Activated T-cell treated with anti-CD3 and anti-CD28 coated beads, Interleukin-2, amount 50 U/mL, for 4 hours (primary cell): ENCODE measurements at places on chromosomes 13 and 19. TPM values are rescaled to one million over a fixed set of nuclear protein-coding genes. Genes with fewer than 3 reads are reported as not detected.

Gene UPF1
- total RNA-seq = 118 TPM

DNA sequence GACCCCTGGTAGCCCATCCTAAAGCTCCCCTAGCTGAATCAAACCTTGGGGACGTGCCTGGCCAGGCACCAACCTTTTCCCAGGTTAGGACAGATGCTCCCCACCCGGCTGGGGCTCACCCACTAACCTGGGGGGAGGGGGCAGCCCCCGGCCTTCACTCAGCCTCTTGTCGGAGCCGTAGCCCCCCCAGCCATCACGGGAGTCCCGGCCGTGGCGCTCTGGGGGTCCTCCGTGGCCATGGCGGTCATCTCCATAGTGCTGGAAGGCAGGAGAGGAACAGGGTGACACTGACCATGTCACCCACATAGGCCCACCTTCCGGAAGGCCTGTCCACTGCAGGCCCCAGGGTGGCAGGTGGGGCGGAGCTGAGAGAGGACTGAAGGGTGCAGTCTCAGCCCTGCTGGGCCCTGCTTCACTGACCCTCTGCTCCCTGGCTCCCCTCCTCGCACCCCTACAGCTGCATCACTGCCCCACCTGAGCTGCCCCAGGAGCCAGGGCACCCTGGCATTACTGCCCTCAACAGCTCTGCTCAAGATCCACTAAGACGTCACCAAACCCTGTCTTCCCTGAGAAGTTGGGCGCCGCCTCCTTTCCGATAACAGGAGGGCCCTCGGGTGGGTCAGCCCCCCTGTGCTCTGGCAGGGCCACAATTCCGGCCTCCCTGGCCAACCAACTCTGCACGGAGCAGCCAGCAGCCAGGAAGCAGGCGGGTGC lies 22.6 kb upstream of the TINCR start:
- DNase-seq = no peak

DNA sequence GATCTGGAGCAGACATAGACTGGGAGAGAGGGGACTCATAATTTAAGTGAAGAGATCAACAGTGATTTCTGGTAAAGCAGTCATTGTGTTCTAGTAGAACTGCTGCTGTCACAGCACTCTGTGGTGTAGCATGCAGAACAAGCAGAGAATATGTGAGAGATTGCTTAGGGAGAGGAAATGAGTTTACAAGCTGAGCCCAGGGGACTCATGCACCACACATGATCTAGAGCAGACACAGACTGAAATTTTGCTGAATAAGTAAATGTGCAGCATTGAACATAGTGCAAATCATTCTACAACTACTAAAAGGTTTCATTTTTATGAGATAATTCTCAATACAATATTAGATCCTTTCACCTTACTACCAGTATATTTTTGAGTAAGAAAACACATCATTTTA lies 125.7 kb downstream of the MYO16 start:
- DNase-seq = no peak

Gene MAN2B1
- total RNA-seq = 127 TPM

Gene PTPRH
- 0.11 TPM for total RNA-seq

- DNase-seq = peak; percentile 32
Observed at GRCh38 chr19:42422901-42423461, 4.2 kb downstream of the LIPE start.

GRCh38 chr13:97849305-97849704 lies 104.2 kb upstream of the IPO5 start:
- DNase-seq = no peak

- no peak for DNase-seq
Observed at GRCh38 chr13:60169239-60170031, 5.7 kb upstream of the DIAPH3 start.

Gene ZNF724
- total RNA-seq = 5.1 TPM

Gene NCAN
- total RNA-seq = 0.05 TPM

GRCh38 chr13:33014291-33014690 lies 1.9 kb upstream of the KL start:
- no peak for DNase-seq

DNA sequence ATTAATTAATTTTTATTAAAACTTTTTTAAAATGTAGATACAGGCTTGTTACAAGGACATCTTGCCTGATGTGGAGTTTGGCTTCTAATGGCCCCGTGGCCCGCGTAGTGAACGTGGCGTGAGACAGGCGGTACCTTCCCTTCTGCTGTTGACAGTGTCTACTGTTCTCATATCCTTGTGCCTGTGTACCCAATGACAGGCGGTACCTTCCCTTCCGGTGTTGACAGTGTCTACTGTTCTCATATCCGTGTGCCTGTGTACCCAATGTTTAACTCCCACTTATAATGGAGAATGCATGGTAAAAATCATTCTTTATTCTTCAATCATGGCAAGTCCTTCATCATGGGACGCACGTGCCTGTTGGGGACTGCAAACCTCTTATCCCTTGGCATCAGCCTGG lies 79.1 kb upstream of the ZNF835 start:
- DNase-seq = no peak

DNA sequence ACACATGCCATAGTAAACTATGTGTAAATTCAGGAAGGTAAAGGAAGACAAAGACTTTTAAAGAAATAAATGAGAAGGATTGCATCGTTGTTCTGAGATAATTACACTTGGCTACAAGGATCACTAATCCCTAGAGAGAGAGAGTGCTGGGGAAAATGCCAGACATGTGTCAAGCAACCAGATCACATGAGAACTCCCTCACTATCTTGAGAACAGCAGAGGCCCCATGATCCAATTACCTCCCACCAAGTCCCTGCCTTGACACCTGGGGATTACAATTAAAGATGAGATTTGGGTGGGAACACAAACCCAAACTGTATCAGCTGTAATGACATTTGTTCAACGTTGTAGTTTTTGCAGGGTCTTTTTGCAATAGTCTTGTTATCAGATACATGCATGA lies 1600.9 kb upstream of the MIR17HG start:
- DNase-seq = no peak

Gene ZNF43
- 20.9 TPM for total RNA-seq

Gene SELENOV
- total RNA-seq = not detected

DNA sequence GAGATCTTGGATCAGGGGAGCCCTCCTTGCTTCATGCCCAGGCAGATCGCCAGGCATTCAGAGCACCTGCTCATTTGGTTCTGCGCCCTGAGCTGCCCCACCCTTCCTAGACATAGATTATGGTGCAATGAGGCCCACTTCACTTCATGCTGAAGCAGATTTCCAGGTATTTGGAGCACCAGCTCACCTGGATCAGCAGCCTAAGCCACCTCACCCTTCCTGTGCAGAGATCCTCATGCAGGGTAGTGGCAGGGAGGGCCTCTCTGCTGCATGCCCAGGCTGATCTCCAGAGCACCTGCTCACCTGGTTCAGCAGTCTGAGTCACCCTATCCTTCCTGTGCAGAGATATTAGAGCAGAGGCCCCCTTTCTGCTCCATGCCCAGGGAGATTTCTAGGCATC lies 1966.1 kb downstream of the PCDH9 start:
- DNase-seq = no peak

Gene TGDS
- 22.0 TPM for total RNA-seq

Gene SHANK1
- total RNA-seq = not detected

GRCh38 chr13:39297664-39298171 lies 259.5 kb downstream of the NHLRC3 start:
- DNase-seq = no peak

GRCh38 chr13:35621989-35622388 lies 145.5 kb upstream of the MAB21L1 start:
- no peak for DNase-seq

DNA sequence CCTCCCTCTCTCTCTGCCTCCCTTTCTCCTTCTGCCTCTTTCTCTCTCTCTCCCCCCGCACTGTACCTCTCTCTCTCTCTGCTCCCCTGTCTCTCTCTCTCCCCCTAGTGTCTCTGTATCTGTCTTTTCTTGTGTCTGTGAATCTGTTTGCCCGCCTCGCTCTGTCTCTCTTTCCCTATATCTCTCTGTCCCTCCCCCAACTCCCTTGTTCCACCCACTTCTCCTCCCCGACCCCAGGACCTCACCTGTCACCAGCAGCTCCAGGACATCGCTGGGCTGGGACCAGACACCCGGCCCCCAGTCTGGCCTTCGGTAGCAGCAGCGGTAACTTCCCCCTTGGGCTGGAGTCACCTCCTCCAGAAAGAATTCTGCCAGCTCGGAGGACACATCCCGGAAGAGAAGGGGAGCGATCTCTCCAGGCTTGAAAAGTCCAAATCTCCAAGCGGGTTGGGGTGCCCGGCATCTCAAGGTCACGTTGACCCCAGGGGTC lies 3.9 kb downstream of the OSCAR start:
- DNase-seq = no peak

Gene GRK1
- total RNA-seq = not detected
